Activated CD8-positive, alpha-beta T cell treated with anti-CD3 and anti-CD28 coated beads, Interleukin-2, amount 10 ng/mL, durations not matched to agents 7 days and 5 days (primary cell): ENCODE measurements at places on chromosomes 2 and 18. TPM values are rescaled to one million over a fixed set of nuclear protein-coding genes. Genes with fewer than 3 reads are reported as not detected.

FAM237A gene
- total RNA-seq: not detected

CHCHD5 gene
- total RNA-seq: 35.4 TPM

RTKN gene
- total RNA-seq: 0.57 TPM

TXNDC2 gene
- total RNA-seq: not detected

ASB18 gene
- not detected for total RNA-seq

UGT1A4 gene
- total RNA-seq: not detected

EMILIN1 gene
- total RNA-seq: 1.4 TPM

SUCLG1 gene
- total RNA-seq: 76.4 TPM

AMER3 gene
- total RNA-seq: not detected

GRCh38 chr2:133414486-133415209, 153.6 kb downstream of the NCKAP5 start:
- no peaks in the 10 kb centered on the region for H3K27me3 ChIP-seq
- H3K36me3 ChIP-seq: no peaks in the 10 kb centered on the region
- no peaks in the 10 kb centered on the region for H3K4me1 ChIP-seq
- DNase-seq: no peak

- H3K4me1 ChIP-seq: peaks cover 2% of the 10 kb centered on the region
- no peaks in the 10 kb centered on the region for H3K36me3 ChIP-seq
- peaks cover 5% of the 10 kb centered on the region for H3K27me3 ChIP-seq
- H3K27ac ChIP-seq: no peak overlapping the region
- no peak overlapping the region for H3K4me3 ChIP-seq
These were observed 137.7 kb downstream of the IRS1 start for GRCh38 chr2:226661789-226662545.

GRCh38 chr2:80462654-80463053, 158.1 kb upstream of the LRRTM1 start:
- H3K4me1 ChIP-seq: no peaks in the 10 kb centered on the region
- no peak overlapping the region for H3K4me3 ChIP-seq
- no peaks in the 10 kb centered on the region for H3K27me3 ChIP-seq
- H3K27ac ChIP-seq: no peak overlapping the region
- no peak for DNase-seq

GRCh38 chr2:172889768-172890430, 154.3 kb downstream of the RAPGEF4 start:
- H3K27me3 ChIP-seq: peaks cover 12% of the 10 kb centered on the region
- no peak overlapping the region for H3K27ac ChIP-seq
- H3K4me3 ChIP-seq: no peak overlapping the region

- H3K36me3 ChIP-seq: no peaks in the 10 kb centered on the region
- no peaks in the 10 kb centered on the region for H3K4me1 ChIP-seq
- H3K27me3 ChIP-seq: no peaks in the 10 kb centered on the region
- no peak overlapping the region for H3K27ac ChIP-seq
- no peak for DNase-seq
- no peak overlapping the region for H3K4me3 ChIP-seq
These were observed 64.5 kb downstream of the TSPYL6 start for GRCh38 chr2:54191361-54192135.

DNA sequence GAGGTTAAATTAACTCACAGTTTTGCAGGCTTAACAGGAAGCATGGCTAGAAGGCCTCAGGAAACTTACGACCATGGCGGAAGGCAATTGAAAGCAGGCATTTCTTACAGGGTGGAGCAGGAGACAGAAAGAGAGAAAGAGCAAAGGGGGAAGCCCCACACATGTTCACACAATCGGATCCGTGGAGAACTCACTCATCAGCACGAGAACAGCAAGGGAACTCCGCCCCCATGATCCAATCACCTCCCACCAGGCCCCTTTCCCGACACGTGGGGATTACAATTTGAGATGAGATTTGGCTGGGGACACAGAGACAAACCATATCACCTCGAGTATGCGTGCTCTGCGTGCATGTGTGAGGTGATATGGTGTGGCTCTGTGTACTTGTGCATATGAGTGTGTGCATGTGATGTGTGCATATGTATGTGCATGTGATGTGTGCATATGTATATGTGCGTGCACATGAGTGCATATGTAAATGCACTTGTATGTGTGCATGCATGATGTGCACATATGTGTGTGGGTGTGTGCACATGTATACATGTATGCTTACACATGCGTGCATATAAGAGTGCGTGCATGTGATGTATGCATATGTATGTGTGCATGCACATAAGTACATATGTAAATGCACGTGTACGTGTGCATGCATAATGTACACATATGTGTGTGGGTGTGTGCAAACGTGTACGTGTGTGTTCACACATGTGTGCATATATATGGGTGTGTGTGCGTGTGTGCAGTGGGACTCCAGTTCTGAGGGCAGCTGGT, 108.7 kb upstream of the HDAC4 start:
- DNase-seq: no peak
- no peaks in the 10 kb centered on the region for H3K36me3 ChIP-seq

DNA sequence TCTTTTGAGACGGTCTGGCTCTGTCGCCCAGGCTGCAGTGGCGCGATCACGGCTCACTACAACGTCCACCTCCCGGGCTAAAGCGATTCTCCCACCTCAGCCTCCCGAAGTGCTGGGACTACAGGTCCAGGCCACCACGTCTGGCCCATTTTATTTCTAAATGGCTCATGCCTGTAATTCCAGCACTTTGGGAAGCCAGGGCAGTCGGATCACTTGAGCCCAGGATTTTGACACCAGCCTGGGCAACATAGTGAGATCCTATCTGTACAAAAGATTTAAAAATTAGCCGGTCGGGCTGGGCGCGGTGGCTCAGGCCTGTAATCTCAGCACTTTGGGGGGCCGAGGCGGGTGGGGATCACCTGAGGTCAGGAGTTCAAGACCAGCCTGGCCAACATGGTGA, 26.4 kb upstream of the EFHD1 start:
- H3K4me3 ChIP-seq: no peak overlapping the region
- no peak overlapping the region for H3K27ac ChIP-seq
- DNase-seq: no peak
- H3K4me1 ChIP-seq: peaks cover 11% of the 10 kb centered on the region

- no peak for DNase-seq
- H3K4me1 ChIP-seq: peaks cover 11% of the 10 kb centered on the region
These were observed 87.9 kb downstream of the BCL2L11 start for GRCh38 chr2:111208639-111209038.

GRCh38 chr2:134717286-134718022, 1.3 kb downstream of the TMEM163 start:
- no peaks in the 10 kb centered on the region for H3K36me3 ChIP-seq
- peak; percentile 16 for DNase-seq
- H3K4me3 ChIP-seq: peak overlapping the region; percentile 28
- H3K27me3 ChIP-seq: peaks cover 68% of the 10 kb centered on the region
- H3K27ac ChIP-seq: no peak overlapping the region

GRCh38 chr2:157246765-157247407, 10.6 kb upstream of the GALNT5 start:
- no peaks in the 10 kb centered on the region for H3K4me1 ChIP-seq
- H3K4me3 ChIP-seq: no peak overlapping the region
- H3K36me3 ChIP-seq: no peaks in the 10 kb centered on the region
- DNase-seq: no peak

GRCh38 chr2:55590810-55591440, 26.5 kb downstream of the PPP4R3B start:
- H3K4me1 ChIP-seq: peaks cover 17% of the 10 kb centered on the region
- H3K4me3 ChIP-seq: no peak overlapping the region
- peak overlapping the region; percentile 30 for H3K27ac ChIP-seq

DNA sequence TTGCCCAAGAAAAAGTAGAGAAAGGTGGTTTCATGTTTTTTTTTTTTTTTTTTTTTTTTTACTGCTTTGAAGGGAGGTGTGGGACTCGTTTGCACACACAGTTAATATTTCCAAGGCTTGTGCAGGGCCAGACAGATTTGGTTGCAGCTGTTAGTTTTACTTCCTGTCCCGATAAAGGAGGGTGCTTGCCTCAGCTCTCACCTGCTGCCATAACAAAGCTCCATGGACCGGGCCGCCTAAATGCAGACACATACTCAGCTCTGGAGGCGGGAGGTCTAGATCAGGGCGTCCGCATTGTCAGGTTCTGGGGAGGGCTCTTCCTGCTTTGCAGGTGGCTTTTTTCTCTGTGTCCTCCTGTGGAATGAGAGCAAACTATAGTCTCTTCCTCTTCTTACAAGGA, 69.9 kb downstream of the ODC1 start:
- peaks cover 72% of the 10 kb centered on the region for H3K4me1 ChIP-seq
- peak; percentile 33 for DNase-seq
- peaks cover 6% of the 10 kb centered on the region for H3K36me3 ChIP-seq
- H3K27ac ChIP-seq: no peak overlapping the region
- no peaks in the 10 kb centered on the region for H3K27me3 ChIP-seq
- H3K4me3 ChIP-seq: no peak overlapping the region

DNA sequence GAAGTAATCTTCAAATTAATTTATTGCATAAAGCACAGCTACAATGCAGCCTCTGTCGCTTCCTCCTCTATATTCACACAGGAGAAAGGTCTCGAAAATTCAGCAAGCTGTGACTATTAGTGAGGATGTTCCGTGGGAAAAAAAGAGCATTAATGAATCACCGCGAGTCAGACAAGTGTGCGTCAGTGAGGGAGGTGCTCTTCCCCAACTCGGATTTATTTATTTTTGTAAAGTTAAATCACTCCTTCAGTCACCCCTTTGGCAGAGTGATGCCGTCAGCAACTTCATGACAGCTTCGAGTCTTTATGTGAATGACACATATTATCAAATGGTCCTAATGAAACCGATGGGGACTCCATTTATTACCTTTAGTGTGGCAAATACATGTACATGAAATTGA, 648.9 kb upstream of the SALL3 start:
- H3K27me3 ChIP-seq: no peaks in the 10 kb centered on the region
- DNase-seq: no peak
- H3K4me3 ChIP-seq: no peak overlapping the region
- H3K4me1 ChIP-seq: no peaks in the 10 kb centered on the region
- no peaks in the 10 kb centered on the region for H3K36me3 ChIP-seq

DNA sequence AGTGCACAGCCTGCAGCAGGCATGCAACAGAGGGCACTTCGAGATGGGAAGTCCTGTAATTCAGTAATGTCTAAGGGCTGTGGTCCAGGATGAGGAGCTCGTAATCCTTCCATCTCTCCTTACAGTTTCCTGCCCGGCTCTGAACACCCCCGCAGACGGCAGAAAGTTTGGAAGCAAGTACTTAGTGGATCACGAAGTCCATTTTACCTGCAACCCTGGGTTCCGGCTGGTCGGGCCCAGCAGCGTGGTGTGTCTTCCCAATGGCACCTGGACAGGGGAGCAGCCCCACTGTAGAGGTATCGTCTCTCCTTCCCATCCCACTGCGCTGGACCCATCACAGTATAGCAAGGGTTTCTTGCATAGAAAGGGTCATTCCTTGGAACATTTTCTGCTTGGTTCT, 26.7 kb downstream of the FBLN7 start:
- H3K4me1 ChIP-seq: peaks cover 5% of the 10 kb centered on the region
- H3K4me3 ChIP-seq: no peak overlapping the region
- DNase-seq: no peak
- H3K27ac ChIP-seq: no peak overlapping the region
- H3K27me3 ChIP-seq: no peaks in the 10 kb centered on the region
- H3K36me3 ChIP-seq: no peaks in the 10 kb centered on the region

GRCh38 chr18:58960946-58961722, 96.5 kb downstream of the ZNF532 start:
- no peaks in the 10 kb centered on the region for H3K4me1 ChIP-seq
- peaks cover 13% of the 10 kb centered on the region for H3K27me3 ChIP-seq
- no peak overlapping the region for H3K27ac ChIP-seq
- DNase-seq: no peak
- H3K4me3 ChIP-seq: no peak overlapping the region
